Foreskin melanocyte (primary cell): ENCODE measurements at places on chromosomes 5 and 9.
A peak's percentile ranks its signal among the peaks of the same experiment; 100 is the strongest.

- DNase-seq, result peak; percentile 94
Measured at GRCh38 chr9:105413525-105413924, 34.3 kb upstream of the FSD1L start.

- peak; percentile 24 for DNase-seq
Measured at GRCh38 chr5:53313145-53313544, 167.3 kb upstream of the FST start.

GRCh38 chr9:13111778-13112177 lies 167.7 kb downstream of the MPDZ start:
- no peak for DNase-seq

DNA sequence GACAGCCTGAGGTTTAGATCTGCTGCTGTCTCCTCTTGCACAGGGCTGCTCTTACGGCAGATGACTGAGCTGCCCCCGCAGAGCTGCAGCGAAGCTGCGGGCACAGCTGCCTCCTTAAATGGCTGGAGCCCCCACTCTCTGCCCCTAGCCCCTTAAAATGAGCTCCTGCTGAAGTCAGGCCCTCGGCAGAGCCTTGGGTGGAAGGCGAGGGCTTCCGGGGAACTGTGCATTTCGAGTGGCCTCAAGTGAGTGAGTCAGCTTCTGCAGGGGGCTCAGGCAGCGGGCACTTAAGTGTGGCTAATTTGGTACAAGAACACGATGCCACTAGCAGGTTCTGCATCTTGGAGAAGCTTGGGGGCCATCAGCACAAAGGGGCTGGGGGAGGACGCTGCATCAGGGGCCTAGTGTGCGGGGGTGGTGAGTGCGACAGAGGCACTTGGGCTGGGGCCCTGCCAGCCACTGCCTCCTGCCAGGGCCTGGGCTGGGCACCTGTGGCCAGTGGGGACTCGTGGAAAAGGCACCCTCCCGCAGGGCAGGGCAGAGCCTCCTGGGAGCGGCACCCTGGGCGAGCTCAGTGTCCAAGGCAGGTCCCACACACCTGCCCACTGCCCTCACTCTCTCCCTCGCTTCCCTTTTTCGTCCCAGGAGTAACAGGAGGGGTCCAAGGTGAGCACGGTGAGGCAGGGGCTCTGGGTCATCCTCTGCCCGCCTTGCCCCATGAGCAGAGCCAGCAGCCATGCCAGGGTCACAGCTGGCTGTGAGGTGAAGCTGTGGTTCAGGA lies 28.8 kb upstream of the RNU6ATAC start:
- no peak for DNase-seq

GRCh38 chr5:150640311-150641005 lies at the start of gene SYNPO:
Gene SYNPO (plus strand): TSS chr5:150640660. CDS start chr5:150648276, 7,616 bp downstream.
- DNase-seq, result no peak

DNA sequence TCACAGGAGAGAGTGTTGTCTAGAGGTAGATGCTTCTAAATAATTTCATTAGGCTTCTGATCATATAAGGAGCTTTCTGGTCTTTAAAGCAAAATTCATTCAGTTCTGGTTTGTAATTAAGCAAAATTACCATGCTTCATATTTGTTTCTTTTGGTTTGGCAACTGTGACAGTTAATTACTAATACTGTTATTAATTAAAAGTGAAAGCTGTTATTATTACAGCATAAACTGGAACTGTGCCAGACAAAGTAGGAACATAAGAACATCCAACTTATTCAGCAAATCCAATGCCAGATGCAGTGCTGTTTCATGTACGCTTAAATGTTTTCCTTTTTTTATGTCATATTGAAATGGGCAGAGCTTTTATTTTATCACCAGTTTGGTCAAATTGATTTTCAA lies 70.4 kb upstream of the DAB2 start:
- no peak for DNase-seq

GRCh38 chr5:148443998-148444397 lies 60.2 kb downstream of the FBXO38 start:
- DNase-seq, result peak; percentile 45

DNA sequence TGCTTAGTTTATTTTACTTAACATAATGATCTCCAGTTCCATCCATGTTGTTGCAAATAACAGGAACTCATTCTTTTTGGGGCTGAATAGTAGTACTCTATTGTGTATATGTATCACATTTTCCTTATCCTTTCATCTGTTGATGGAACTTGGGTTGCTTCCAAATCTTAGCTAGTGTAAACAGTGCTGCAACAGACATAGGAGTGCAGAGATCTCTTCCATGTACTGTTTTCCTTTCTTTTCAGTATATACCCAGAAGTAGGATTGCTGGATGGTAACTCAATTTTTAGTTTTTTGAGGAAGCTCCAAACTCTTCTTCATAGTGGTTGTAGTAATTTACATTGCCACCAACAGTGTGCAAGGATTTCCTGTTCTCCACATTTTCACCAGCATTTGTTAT lies 138.8 kb upstream of the POC5 start:
- peak; percentile 2 for DNase-seq

- peak; percentile 34 for DNase-seq
Measured at GRCh38 chr5:52449516-52449915, 338.2 kb upstream of the ITGA1 start.
